Breast epithelium (tissue), 4 donors: ENCODE measurements at places on chromosomes 3 and 15. TPM values are rescaled to one million over a fixed set of nuclear protein-coding genes. Genes with fewer than 3 reads are reported as not detected.
A peak's percentile ranks its signal among the peaks of the same experiment; 100 is the strongest.

DNA sequence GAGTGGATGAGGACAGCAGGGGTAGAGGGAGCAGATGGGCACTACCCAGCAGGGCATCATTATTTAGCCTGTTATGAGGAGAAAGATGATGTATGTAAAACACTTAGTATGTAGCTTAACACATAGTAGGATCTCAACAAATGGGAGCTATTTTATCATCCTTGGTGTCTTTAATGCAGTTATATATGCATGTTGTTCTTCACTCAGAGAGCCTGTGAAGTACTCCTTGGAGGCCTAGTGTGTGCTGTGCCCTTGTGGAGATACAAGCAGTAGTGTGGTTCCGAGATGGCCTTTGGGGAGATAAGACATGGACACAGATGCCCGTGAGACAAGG, 124.2 kb downstream of the LIPC start:
- H3K27ac ChIP-seq = no peak overlapping the region
- H3K4me1 ChIP-seq = no peaks in the 10 kb centered on the region
- H3K36me3 ChIP-seq = no peaks in the 10 kb centered on the region

DNA sequence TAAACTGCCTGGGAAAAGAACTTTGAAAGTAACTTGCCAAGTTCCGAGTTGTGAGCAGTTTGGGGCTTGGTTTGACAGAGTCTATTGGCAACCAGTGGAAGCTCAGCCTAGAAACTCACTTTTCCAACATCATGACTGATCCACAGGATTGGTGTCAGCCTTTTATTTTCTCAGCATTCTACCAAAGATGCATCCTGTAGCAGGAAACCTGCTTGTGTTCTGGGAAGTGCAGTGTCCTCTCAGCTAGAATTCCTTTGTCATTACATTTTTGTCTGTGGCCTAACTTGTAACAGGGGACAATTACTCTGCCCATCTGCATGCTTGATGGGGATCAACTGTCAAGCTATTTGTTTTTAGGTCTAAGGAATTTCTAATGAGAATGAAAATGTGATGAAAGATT, 116.7 kb upstream of the LMOD3 start:
- no peaks in the 10 kb centered on the region for H3K27me3 ChIP-seq
- H3K36me3 ChIP-seq = no peaks in the 10 kb centered on the region
- H3K4me1 ChIP-seq = no peaks in the 10 kb centered on the region
- peak overlapping the region; percentile 21 for H3K27ac ChIP-seq
- no peak for DNase-seq
- no peak overlapping the region for H3K4me3 ChIP-seq

GRCh38 chr3:45567730-45568172, 26.8 kb upstream of the LIMD1 start:
- H3K27me3 ChIP-seq = no peaks in the 10 kb centered on the region
- H3K4me1 ChIP-seq = no peaks in the 10 kb centered on the region
- no peaks in the 10 kb centered on the region for H3K36me3 ChIP-seq
- no peak for DNase-seq

DNA sequence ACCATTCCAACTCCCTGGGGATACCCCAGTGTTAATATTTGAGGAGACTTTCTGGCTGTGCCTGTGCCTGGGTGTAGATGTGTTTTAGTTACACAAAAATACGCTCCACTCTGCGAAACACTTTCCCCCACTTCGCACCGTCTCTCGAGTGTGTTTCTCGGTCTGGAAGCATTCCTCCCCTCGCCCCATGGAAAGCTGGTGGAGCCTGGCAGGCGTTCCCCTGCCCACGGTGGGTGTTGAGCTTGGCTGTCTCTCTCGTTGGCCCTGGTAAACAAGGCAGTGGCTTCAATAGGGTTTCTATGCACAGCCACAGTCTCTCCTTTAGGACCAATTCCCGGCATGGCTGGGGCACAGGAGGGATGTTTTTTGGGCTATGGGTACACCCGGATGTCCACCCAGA, 19.3 kb downstream of the IQSEC1 start:
- no peak overlapping the region for H3K4me3 ChIP-seq
- H3K27ac ChIP-seq = no peak overlapping the region
- DNase-seq = no peak
- H3K27me3 ChIP-seq = no peaks in the 10 kb centered on the region
- peaks cover 28% of the 10 kb centered on the region for H3K4me1 ChIP-seq

Gene CYP8B1
- total RNA-seq = not detected

Gene DLL4
- total RNA-seq = 5.0 TPM

Gene VGLL3
- 48.5 TPM for total RNA-seq

Gene PKM
- 212 TPM for total RNA-seq
